GM12892 (cell line): ENCODE measurements at places on chromosomes 11 and 22.

DNA sequence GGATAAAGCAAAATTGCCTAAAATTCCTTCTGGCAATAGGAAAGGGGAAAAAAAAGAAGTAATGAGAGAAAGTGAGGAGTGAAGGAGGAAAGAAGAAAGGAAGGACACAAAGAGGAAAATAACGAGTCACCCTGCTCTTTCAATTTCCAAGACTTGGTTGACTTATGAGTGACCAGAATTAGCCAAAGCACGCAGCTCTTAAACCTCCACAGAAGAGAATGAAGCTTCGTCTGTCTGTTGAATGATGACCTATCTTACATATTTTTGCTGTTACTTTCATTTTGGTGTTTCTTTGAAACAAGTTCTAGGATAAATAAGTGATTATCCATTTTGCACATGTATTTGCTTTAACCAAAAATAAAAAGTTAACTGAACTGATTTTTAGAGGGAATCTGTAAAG lies 728 bp downstream of the MMP27 start:
- no peak for DNase-seq

- peak; percentile 94 for DNase-seq
These were observed 4.3 kb upstream of the BAIAP2L2 start for GRCh38 chr22:38114484-38115398.

DNA sequence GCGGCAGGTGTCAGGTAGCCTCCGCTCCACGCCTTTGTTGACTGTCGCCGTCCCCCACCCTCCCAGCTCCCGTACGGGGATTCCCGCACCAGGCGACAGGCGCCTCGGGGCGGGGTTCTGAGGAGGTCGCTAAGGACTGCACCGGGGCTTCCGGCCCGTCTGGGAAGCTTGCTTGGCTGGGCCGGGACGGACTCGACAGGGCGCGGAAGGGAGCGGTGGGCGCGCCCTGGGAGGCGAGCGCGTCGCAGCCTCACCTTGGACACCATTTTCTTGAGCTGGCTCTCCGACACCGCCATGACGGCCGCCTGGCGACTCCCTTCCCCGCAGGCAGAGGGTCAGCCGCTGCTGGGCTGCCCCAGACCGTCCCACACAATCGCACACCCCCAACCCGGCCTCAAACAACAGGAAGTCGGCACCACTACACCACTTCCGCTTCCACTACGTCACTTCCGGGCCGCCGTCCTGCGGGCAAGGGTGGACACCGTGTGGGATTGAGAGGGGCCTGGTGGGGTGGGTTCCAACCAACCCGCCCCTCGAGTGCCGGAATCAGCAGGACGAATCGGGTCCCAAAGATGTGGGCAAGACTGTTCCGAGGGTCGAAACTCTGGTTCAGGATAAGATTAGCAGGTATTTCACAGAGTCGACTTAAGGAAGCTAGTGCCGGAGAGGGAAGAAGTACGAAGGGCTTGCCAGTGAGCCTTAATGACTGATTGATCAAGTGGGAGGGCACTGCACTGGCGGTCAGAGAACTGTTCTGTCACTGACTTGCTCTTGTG lies at the start of gene TSG101:
Gene TSG101, minus strand, starts transcription at position 422 of the 776 bp plus-strand sequence. Its CDS starts 126 bp downstream, at position 296.
- DNase-seq, result peak; percentile 79

- DNase-seq, result no peak
These were observed 166.0 kb downstream of the TENM4 start for GRCh38 chr11:79274636-79275331.

GRCh38 chr11:4714300-4714699 lies 9.7 kb downstream of the MMP26 start:
- DNase-seq, result no peak

DNA sequence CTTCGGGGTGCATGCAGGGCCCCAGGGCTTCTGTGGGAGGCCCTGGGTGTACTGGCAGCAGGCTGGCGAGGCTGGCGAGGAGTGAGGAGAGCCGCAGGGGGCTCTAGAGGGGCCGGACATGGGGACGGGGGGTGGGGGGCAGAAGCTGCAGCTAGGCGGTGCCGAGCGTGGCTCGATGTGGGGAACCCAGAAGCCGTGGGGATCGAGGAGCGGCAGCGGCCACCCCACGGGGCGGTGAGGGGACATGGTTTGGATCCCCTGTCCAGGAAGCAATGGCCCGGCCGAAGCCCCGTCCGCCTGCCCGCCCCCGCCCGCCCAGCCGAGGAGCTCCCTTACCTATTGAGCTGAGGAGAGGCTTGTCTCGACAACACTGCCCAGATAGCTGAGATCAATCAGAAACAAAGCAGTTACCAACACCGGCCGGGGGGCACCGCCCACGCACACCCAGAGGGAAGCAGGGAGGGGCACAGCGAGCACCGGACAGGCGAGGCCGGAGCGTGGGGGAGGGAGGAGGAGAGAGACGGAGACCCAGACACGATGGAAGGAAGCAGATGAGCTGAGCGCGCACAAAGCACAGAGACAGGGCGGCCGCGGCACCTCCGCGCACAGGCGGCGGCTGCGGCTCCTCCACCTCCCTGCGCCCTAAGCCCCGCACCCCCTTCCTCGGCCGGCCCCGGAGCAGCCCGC lies 38.7 kb downstream of the IGSF9B start:
- no peak for DNase-seq

- no peak for DNase-seq
These were observed 314.2 kb downstream of the RAB38 start for GRCh38 chr11:87861030-87861429.
